Fibroblast of skin of right biceps (primary cell): ENCODE measurements at places on chromosomes 2 and 18.
A peak's percentile ranks its signal among the peaks of the same experiment; 100 is the strongest.

GRCh38 chr2:236179236-236180075 is 11.3 kb upstream of the GBX2 start:
- peak; percentile 49 for DNase-seq

GRCh38 chr2:12032398-12032797 is 286.0 kb downstream of the LPIN1 start:
- no peak for DNase-seq

DNA sequence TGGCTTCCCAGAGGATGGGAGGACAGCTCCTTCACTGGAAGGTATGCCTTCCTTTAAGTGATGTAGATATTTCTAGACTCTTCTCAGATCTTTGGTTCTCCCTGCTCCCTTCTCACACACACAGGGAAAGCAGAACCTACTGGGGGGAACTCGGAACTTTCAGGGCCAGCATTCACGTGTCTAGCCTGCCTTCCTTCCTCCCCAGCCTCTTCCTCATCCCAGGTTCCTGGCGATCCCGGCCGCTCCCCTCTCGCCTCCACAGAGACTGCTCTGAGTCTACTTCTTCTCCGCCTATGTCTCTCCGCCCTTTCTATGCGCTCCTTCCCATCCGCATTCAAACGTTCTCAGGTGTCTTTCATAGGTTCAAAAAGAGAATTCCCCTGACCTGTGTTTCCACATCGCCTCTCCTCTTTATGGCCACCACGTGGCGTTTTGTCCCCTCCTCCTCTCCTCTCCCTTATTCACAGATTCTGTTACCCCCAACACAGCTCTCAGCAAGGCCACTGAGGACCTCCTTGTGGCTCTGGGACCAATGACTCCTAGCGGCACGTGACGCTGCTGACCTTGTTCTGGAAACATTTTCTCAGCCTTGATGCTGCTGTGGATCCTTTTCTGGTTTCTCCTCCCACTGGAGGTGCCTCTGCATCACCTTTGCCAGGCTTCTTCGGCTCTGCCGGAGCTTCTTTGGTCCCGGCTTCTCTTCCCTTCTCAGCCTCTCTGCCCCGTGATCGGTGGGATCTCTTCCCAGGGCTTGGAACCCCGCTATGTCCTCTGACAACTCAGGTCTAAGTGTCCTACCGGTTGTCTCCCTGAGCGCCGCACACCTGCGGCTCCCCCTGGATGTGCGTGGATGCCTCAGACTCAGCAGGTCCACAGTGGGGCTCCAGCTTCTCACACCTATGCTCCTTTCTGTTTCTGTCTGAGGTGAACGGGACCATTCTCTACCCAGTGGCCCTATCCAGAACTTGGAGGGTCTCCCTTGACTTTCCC is 77.5 kb downstream of the VAPA start:
- no peak for DNase-seq

DNA sequence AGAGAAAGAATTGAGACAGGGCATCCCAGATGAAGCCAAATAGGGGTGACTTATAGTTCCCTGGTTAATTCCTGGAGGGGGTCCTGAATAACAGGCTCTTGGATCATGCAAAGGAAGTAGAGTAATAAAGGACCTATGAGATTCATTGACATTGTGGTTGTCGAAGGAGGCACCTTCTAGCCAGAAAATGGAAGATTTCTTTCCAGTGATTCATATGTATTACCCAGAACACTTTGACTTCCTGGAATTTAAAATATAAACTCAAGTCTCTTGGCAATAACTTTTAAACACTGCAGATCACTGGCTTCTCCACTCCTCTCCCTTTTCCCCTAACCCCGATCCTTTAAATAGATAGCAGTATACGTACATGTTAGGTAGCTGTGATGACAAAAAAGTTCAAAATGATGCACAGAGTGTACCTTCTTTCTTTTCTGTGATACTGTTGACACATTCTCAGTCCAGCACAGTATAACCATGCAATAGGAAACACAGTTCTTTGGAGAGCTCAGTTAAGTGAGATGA is 211.8 kb downstream of the LTBP1 start:
- DNase-seq, result peak; percentile 84

GRCh38 chr2:190432567-190433231 is 24.5 kb downstream of the MFSD6 start:
- no peak for DNase-seq

DNA sequence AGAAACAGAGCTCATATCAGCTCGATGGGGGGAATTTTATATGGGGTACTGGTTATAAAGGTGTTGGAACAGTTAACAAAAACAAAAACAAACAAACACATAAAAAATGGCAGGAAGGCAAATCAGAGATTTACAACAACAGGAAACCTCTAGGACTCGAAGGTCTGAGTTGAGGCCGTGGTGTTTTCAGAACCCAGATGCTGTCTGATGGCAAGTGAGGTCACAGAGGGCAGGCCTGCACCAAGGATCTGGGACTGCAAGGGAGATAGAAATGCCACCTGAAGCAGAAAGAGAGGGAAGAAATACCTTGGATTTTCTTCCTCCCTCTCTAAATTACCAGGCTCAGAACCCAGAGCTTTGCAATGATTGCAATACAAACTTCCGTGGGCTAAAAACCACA is 429.5 kb downstream of the ZNF521 start:
- DNase-seq, result no peak

- peak; percentile 61 for DNase-seq
These were observed 72.0 kb downstream of the KCNE4 start for GRCh38 chr2:223123855-223124610.

DNA sequence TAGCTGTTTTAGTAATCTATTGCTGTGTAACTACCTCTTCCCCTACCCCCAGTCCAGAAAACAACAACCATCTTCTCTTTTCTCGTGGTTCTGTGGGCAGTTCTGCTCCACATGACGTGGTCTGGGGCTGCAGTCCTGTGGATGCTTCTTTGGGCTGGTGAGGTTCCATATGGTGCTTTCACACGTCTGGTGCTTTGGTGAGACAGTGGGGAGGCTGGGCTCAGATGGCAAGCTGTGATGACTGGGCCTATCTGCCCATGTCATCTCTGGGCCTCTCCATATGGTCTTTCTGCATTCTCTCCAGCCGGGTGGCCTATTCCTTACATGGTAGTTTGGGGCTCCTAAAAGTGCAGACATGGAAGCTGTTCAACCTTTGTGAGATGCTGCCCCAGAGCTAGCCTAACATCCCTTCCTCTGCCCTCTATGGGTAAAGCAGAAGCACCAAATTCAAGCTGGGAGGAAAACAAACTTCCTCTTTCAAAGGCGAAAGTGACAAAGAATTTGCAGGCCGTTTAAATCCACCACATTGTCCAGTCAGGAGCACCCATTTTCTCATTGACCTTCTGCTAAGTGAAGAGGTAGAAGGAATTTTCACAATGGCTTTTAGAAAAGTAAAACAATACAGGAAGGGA is 68.3 kb upstream of the IL1R1 start:
- DNase-seq, result no peak

DNA sequence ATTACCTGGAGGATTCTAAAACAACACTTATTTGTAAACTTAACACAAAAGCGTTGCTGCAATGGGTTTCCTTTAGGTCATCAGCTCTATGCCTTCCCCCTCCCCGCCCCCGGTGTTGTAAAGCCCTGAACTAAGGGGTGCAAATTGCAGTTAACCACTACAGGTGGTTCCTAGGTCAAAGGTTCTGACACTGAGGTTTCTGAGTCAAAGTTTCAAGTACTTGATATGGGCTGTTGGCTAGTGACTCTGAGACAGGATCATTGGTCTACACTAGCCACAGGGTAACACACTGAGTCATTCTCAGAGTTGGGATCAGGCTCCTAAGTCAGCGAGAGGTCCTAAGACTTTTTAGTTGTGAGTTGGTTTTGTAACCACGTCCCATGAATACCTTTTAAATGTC is 15.4 kb downstream of the IL1B start:
- no peak for DNase-seq

DNA sequence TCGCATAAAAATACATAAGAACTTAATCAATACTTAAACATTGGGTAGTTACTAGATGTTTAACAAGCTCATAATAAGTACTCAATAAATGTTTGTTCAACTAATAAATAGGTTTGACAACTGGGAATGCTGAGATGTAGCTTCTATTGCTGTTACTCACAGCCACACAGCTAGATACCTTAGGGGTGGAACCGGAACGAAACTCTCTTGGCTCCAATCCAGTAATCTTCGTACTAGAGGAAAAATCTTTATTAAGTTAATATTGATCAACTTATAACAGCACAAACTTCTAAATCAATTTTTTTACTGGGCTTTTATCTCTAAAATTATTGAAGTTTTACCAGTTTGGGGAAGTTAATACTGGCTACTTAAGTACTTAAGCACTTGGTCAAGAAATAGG is 247.8 kb downstream of the PAX3 start:
- no peak for DNase-seq

- no peak for DNase-seq
These were observed 96.9 kb downstream of the MYOM1 start for GRCh38 chr18:3122851-3123250.

- no peak for DNase-seq
These were observed 351.5 kb downstream of the NR4A2 start for GRCh38 chr2:155980941-155981560.

GRCh38 chr18:79887181-79888000 is 64.1 kb downstream of the SLC66A2 start:
- no peak for DNase-seq

DNA sequence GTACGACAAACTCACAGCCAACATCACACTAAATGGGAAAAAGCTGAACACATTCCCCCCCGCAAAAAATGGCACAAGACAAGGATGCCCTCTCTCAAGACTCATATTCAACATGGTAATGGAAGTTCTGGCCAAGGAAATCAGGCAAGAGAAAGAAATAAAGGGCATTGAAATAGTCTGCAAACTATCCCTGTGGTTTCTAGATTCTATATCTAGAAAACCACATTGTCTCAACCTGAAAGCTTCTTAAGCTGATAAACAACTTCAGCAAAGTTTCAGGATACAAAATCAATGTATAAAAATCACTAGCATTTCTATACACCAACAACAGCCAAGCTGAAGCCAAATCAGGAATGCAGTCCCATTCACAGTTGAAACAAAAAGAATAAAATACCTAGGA is 294.6 kb upstream of the CYP26B1 start:
- no peak for DNase-seq

- DNase-seq, result peak; percentile 38
These were observed 96.0 kb upstream of the RIOK3 start for GRCh38 chr18:23356915-23357601.

DNA sequence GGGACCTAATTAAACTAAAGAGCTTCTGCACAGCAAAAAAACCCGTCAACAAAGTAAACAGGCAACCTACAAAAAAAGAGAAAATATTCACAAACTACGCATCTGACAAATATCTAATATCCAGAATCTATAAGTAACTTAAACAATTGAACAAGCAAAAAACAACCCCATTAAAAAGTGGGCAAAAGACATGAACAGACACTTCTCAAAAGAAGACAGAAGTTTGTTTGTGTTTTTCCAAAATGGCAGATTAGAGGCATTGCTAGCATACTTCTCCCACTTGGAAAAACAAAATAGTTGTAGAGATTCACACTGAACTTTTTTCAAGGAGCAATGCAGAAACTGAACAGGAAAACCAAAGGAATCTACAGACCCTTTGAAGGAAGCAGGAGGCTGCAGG is 37.6 kb downstream of the FLACC1 start:
- DNase-seq, result no peak

DNA sequence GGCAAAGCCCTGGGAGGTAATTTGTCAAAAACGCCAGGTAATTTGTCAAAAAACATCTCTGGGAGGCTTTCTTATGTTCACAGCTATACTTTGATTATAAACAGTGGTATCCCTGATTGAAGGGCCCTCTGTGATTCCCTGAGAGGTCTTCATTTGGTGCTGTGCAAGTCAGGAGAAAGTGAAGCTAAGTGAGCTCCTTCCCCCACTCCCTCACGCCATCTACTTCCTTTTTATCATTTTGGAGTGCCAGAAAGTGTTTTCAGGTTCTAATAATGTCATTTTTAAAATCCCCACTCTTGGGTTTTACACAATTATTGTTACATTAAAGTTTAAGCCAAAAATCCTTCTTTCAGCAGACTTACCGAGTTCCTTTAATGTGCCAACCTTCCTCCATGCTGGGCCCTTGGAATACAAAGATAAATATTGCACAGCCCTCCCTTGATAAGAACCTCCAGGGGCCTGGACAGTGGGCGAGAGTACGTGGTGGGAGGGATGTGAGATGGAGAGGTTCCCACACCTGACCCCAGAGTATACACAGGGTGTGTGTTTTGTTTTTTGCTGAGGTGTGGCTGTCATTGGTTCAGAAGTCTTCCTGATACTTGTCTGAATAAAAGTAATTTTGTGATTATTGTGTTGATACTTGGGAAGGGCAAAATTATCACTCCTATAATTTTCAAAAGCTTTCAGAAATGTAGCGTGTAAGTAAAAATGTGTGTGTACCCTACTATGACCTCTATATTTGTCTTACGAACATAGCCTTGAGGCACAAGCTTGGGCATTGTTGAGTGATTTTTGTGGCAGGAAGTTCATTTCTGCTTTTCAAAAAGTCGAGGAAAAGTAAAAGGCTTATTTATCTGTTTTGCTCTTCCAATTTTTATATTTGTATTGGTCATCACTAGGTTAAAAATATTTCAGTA is 8.2 kb downstream of the MAPRE2 start:
- DNase-seq, result no peak

DNA sequence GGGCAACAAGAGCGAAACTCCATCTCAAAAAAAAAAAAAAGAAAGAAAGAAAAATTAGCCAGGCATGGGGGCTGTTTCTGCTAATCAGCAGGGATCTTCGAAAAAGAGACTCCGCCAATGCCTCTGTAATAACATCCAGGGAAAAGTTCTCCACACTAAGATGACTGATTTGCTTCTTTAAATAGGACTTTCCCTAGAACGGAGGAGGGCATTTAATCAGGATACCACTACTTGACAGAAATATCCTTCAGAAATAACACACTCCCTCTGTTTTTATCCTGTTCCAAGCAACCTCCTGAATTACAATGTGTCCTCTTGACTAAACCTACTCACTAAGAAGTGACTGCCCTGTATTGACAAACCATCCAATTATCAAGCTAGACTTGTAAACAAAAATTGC is 21.7 kb downstream of the REV1 start:
- DNase-seq, result no peak

DNA sequence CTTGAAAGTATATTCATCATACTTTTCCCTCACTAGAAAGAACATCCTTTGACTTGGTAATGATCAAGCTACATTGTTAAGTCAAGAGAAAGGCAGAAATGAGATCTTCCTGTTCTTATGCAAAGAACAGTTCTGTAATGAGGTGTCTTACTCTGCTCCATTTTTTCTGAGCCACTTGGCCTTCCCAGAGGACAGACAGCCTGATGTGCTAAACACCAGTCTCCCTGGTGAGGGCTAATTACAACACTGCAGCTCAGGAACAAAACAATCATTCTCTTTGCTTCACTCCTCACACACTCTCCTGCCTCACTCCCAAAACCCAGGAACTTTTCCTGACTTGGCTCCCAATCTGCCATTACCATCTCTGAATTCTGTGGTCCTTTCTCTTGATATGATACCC is 25.6 kb downstream of the TACR1 start:
- no peak for DNase-seq

GRCh38 chr2:186306754-186307153 is 179.3 kb upstream of the ZC3H15 start:
- no peak for DNase-seq

GRCh38 chr18:22378672-22379282 is 38.9 kb downstream of the CTAGE1 start:
- DNase-seq, result peak; percentile 28

GRCh38 chr2:54809819-54810218 is 86.4 kb downstream of the EML6 start:
- peak; percentile 56 for DNase-seq

- peak; percentile 44 for DNase-seq
These were observed 776 bp downstream of the EMILIN2 start for GRCh38 chr18:2847317-2848246.
